Stimulated activated CD4-positive, alpha-beta T cell treated with anti-CD3 and anti-CD28 coated beads, Interleukin-12 subunit alpha, Interleukin-12 subunit beta, amount 100 ng/mL, for 48 hours (primary cell): ENCODE measurements at places on chromosomes 4 and X.
A peak's percentile ranks its signal among the peaks of the same experiment; 100 is the strongest.

GRCh38 chr4:154125340-154125739 lies 336.5 kb upstream of the SFRP2 start:
- no peak for DNase-seq

DNA sequence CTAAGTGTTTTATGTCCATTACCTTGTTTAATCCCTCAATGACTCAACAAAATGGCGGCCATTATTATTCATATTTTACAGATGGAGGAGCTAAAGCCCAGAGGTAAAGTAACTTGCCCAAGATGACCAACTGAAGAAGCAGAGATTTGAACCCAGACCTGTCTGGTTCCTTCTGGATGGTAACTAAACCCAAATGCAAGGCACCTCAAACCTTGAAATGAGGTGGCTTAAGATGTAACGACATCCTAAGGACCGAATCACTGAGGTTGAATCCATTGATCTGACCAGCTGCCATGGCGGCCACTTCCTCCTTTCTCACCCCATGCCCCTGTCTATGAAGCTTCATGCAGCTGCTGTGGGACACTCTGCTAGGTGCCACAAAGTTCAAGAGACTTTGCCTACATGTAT lies 932 bp downstream of the TLR10 start:
- no peak for DNase-seq

DNA sequence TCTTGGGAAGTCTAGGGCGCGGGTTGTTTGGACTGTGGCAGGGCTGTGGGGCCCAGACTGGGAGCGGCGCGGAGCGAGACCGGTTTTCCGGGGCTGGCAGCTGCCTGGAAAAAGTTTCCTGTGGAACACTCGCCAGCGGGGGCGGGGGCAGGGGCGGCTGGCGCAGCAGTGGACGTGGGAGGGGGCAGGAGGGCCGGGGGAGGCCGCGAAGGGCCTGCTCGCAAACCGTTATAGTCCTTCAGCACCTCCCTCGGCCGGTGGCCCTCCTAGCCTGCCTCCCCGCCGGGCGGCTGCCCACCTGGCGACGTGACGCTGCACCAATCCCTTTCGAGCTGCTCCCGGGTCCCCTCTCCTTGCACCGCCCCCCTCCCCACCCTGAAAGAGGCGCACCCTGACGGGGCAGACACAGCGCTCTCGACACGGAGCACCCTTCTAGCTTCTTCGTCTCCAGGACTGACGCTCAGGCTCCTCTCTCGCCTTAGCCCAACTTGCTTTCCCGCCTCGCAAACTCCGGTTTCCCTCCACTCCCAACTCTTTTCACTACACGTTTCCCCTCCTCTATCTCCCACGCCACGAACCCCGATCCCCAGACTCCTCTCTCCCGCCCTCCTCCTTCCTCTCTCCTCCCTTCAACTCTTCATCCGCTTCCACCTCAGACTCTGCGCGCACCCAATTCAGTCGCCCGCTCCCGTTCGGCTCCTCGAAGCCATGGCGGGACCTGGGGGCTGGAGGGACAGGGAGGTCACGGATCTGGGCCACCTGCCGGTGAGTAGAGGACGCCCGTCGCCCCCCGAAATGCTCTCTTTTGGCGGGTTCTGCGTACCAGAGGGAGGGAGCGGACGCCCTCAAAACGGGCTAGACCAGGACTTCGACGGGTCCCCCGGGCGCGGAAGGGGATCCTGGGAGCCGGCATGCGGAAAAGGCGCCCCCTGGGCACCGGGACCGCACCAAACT lies at the start of gene NRK:
TSS of gene NRK (plus strand) at position 402 of the 954 bp plus-strand sequence. CDS start at position 709, 307 bp downstream.
- no peak for DNase-seq

- no peak for DNase-seq
Measured at GRCh38 chr4:108172231-108172752, 3.6 kb upstream of the LEF1 start.

DNA sequence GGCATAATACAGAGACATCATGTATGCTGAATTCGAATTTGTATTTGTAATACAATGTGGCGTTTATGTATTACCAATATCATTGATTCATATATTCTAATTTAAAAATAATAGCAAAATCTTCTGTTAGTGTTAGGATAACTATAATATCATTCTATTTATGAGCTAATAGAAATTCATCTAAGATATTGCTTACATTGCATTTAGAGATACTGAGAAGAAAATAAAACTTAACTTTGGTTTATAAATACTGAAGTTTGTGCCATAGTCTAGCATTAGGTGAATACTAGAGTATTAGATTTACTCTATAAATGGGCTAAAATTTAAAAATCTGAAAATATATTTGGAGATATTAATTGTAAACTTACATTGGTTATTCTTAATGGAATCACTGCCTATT lies 1590.6 kb downstream of the PCDH18 start:
- DNase-seq, result no peak

DNA sequence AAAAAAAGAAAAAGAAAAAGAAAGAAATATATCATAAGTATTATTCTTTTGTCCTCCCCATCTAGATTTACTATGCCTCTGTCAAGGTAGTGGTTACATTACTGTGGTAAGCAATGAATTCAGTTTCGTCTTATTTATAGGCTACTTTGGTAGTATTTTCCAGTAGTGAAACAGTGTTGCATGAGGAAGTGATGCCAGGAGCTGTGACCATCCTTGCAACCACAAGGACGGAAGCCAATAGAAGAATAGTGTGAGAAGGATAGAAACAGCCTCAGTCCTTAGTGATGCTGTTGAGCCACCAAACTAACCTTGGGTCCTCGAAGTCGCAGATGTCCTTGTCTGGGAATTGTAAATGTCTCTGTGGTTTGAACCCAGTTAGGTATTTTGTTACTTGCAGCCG lies 328.5 kb downstream of the PPP3CA start:
- no peak for DNase-seq

GRCh38 chr4:83217721-83218522 lies 66.7 kb downstream of the COQ2 start:
- DNase-seq, result peak; percentile 50

- DNase-seq, result no peak
Measured at GRCh38 chr4:164828955-164829354, 48.0 kb upstream of the APELA start.

DNA sequence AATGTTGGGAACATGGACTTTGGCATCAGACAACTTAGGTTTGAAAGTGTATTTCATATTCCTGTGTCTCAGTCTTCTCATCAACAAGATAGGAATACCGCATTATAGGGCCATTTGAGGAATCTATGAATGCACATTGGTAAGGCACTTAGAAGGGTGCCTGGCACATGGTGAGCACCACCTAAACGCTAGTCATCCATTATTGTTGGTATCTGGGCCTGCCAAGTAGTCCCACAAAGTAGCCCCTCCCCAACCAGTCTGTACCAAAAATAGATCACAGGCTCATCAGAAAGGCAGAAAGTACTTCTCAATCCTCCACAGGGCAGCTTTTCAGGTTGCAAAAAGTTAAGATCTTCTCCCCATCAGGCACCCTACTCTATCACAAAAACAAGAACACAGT lies 162.3 kb upstream of the KLF3 start:
- DNase-seq, result no peak

- DNase-seq, result no peak
Measured at GRCh38 chr4:55181010-55182005, 55.9 kb upstream of the KDR start.

- no peak for DNase-seq
Measured at GRCh38 chr4:159150821-159151390, 48.0 kb downstream of the RAPGEF2 start.

GRCh38 chrX:103373581-103373980 lies 2.8 kb upstream of the BEX3 start:
- DNase-seq, result no peak

DNA sequence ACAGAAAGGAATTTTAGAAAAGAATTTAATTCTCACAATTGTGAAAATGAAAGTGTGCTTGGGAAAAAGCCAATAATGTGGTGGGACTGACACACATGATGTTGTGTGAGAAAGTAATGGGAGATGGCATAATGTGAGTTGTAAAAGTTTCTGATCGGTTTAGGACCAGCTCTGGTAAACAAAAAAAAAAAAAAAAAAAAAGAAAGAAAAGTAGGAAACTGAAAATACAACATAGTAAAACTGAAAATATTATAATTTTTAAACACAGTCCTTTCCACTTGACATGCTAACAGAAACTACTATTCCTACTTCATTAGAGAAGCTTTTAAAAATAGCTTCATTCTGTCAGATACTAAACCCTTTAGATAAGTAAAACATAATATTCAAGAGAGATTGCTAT lies 28.2 kb downstream of the RAP1GDS1 start:
- DNase-seq, result no peak

GRCh38 chr4:186772936-186773487 lies 49.4 kb upstream of the FAT1 start:
- DNase-seq, result no peak

GRCh38 chr4:39124885-39125599 lies 57.3 kb upstream of the WDR19 start:
- no peak for DNase-seq

DNA sequence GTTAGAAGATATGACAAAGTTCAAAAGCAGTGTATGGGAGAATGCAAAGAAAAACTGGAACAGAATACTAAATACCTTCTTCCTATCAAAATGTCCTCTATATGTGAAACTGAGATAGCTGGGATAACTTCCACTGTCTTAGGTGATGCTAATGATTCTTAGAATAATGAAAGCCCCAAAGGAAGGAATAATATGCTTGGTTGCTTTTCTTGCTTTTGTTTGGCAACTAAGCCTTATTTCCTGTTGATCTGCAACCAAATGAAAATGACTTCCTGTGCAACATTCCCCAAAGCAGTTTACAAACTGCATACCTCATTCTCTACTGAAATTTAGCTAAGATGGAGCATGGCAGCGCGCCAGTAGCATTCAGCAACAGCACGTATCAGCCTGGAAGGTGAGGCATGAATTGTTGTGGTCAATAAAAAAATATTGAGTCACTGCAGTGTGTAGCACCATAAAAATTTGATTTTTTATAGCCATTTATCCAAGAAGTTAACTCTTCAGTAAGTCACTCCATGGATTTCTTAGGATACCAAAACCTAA lies 18.7 kb downstream of the NDNF start:
- DNase-seq, result no peak
